B cell (primary cell): ENCODE measurements at places on chromosomes 1 and 21. TPM values are rescaled to one million over a fixed set of nuclear protein-coding genes. Genes with fewer than 3 reads are reported as not detected.

The TRIM17 gene
- total RNA-seq: 0.17 TPM in 1 of 2 replicates, not detected in the other

The C8A gene
- total RNA-seq: not detected in 2 replicates

The TDRD10 gene
- not detected in 2 replicates for total RNA-seq

The HJV gene
- total RNA-seq: not detected in 2 replicates

DNA sequence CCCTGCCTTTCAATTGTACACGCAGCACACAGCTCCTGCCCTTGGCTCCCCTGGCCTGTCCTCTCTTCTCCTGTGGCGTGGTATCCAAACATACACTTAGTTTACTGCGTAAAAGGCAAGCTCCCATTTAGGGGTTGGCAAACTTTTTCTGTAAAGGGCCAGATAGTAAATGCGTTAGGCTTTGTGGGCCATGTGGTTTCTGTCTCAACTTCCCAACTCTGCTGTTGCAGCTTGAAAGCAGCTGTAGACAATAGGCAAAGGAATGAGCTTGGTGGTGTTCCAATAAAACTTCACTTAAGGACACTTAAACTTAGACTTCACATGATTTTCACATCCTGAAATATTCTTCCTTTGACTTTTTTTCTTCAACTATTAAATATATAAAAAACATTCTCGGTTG is 63.3 kb downstream of the RHOU start:
- DNase-seq: no peak

DNA sequence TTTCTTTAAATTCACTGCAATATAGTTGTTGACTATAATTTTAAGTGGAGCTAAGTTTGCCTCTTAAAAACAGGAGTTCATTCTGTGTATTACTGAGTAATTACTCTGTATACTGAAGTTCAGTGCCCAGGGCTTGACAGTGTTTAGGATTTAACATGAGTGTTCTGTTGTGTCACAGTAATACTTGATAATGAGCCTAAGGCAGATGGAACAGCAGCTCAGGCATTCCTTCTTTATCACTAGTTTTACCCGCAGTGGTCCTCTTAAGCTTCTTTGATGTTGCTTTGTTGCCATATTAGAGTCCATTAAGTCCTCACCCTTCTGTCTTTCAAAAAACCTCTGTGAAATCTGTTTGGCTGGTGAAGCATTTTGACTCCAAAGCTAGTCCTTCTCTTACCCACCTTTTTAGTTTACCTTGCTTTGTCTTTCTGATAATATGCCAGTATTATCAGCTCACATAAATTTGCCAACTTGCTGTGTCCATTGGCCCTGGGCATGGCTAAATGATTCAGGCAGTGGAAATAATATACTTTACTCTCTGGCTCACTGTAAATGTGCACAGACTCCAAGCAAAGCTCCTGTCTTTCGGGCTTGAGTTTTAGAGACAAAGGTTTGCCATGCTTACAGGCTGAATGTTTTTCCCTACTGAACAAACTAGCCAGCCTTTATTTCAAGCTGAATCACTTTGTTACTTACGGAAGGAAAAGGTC is 17.7 kb downstream of the HIPK1 start:
- no peak for DNase-seq

- no peak for DNase-seq
Measured at GRCh38 chr1:87212431-87213134, 116.1 kb upstream of the LMO4 start.

DNA sequence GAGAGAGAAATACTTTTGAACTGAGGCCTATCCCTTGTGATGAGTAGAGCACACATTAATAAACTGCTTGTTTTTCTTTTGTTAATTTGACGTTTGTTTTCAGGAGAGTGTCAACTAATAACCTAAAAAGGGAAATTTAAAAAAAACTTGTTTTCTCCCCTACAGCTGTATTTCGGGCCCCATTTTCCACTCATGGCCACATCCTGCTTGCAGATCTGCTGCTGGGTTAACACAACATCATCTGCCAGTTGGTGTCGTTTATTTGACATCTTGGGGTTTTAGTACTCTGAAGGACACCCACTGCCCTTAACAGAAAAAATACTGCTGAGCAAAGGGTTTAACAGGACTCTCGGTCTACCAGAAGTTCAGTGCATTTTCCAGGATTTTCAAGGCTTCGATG is 848 bp upstream of the PYHIN1 start:
- DNase-seq: no peak

- DNase-seq: no peak
Measured at GRCh38 chr1:199545780-199546179, 481.7 kb upstream of the NR5A2 start.

DNA sequence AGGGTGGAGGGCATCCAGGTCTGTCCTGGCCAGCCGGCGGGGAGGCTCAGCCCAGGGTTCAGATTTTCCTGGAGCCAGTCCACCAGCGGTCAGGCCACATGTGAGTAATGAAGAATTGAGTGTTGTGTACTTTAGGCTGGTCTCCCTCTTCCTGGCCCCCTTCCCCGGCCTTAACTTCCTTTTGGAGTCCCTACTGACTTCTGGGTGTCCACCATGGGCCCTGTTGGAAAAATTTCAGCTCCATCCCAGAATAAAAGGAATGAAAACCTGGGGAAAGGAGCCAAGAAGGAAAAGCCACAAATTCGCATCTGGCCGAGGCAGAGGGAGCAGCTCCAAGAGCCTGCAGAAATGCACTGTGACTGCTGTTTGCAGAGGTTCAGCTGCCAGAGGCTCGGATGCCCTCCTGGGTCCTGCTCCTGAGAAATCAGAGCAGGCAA is 35.5 kb upstream of the HHAT start:
- DNase-seq: no peak

GRCh38 chr1:11380500-11380899 is 98.5 kb upstream of the DISP3 start:
- no peak for DNase-seq

GRCh38 chr1:161691846-161692245 is 15.2 kb upstream of the FCRLA start:
- no peak for DNase-seq

- no peak for DNase-seq
Measured at GRCh38 chr1:196059210-196059609, 549.0 kb downstream of the KCNT2 start.
